Stimulated activated CD8-positive, alpha-beta memory T cell treated with anti-CD3 and anti-CD28 coated beads, Interleukin-7, amount 100 ng/mL, for 1 hour (primary cell): ENCODE measurements at places on chromosomes 3 and 15.

- no peak for DNase-seq
Observed at GRCh38 chr3:183845608-183846288, 20.4 kb upstream of the MAP6D1 start.

DNA sequence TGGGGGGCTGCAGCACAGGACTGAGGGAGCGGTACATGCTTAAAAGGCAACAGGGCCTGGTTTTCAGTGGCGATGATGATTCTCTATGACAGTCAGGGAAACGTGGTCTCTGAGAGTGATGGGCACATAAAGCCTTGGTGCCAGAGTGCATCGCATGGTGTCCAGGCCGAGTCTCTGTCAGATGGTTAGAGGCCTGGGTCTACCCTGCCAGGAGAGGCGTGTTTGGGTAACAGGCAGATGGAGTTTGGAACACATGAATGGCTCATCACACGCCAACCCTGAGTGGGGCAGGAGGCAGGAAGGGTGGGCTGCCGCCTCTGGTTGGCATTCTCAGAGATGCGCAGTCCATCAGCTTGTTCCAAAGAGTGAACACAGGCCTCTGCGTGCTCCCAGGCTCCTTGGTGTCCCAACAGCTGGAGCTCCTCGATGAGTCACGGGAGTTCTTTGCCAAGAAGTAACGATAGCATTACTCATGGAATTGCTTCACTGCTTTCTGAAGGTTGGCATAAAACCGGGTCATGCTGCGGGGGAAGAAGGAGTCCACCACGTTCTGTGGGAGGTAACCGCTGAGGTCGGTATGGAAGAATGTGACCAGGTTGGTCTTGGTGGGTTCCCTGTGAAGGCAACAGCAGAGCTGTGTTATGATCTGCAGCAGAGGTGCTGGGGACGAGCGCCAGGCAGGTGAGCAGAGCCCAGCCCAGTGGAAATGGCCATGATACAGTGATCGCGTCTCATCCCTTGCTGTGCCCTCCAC, 11.0 kb downstream of the STARD5 start:
- DNase-seq, result no peak

DNA sequence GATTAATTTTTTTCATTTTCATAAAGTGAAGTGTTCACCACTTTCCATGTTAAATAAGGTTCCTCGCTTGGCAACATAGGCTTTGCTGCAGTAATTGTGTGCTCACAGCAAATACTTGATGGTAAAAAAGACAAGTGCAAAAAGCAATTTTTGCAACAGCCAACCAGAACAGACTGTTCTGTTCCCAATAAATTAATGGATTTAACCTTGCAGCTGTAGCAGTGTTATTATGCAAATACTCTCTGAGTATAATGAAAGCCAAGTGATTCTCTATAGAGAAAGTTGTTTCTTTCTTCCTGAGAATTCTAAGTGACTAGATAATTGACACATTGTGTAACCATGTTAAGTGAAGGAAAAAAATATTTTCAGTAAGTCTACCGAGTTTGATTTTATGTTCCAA, 183.7 kb upstream of the NAALADL2 start:
- no peak for DNase-seq

- DNase-seq, result no peak
Observed at GRCh38 chr15:55770261-55770660, 27.3 kb upstream of the PRTG start.

DNA sequence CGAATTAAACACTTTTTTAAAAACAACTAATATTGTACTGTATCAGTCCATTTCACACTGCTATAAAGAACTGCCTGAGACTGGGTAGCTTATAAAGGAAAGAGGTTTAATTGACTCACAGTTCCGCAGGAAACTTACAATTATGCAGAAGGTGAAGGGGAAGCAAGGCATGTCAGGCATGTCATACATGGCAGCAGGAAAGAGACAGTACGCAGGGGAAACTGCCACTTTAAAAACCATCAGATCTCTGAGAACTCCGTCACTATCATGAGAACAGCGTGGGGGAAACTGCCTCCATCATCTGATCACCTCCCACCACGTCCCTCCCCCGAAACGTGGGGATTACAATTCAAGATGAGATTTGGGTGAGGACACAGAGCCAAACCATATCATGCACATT, 162.8 kb upstream of the TPM1 start:
- no peak for DNase-seq
